ENCODE measurements at places on chromosomes 7 and 10. TPM values are rescaled to one million over a fixed set of nuclear protein-coding genes. Genes with fewer than 3 reads are reported as not detected.

Gene WNT8B
- 0.29 TPM for total RNA-seq

Gene PCDH15
- 1.3 TPM for total RNA-seq

Gene SLC26A4
- total RNA-seq: not detected

Gene TRIM4
- 13.0 TPM for total RNA-seq

Gene FAM25C
- total RNA-seq: not detected

DNA sequence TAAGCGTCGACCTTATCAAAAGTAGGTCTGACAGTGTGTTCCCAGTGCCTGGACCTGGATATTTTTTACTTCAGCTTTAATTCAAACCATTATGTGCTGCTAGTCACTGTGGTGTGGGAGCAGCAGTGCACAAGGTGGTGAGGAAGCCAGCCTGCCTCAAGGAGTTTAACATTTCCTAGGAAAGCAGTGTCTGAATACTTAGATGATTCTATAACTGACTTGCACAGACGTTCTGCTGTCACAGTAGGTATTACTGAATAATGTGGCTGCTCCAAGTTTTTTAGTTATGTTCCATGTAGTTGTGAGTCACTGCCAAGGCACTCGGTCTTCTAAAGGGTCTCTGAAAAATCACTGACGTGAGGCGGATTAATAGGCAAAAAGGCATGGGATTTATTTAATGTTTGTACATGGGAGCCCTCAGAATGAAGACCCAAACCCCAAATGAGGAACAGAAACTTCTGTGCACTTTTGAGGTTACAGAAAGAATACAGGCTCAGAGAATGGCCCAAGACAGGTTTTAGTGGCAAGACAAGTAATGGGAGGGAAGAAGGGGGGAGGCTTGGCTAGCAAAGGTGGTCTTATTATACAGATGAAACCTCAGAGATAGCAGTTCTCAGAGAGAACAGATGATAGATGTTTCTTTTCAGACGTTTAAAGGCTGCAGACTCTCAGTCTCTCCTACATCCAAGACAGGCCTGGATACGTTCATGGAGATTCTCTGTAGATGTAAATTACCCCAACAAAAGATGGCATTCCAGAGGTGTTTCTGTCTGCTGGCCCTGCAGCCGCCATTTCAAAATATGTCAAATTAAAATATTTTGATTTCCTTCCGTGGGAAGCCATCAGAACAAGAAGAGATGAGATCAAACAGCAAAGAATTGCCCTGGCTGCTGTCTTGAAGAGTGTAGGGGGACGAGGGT lies 209.3 kb downstream of the SDK1 start:
- peaks cover 7% of the 10 kb centered on the region for H3K36me3 ChIP-seq
- DNase-seq: no peak
- H3K4me3 ChIP-seq: no peak overlapping the region

DNA sequence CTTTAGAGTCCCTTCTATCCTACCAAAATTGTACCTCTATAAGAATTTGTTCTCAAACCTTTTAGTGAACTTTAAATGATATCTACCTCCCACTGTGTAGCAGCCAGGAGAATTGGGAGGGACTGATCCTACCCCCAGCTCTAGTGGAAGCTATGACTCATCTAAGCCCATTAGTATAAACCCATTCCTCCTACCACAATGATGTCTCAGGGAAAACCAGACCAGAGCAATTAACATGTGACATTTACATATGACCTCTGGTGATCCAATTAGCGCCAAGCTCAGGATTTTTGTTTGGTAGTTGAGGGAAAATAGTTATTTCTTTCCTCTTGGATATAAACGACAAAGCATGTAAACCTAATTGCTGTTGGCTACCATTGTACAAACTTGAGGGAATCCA lies 33.1 kb upstream of the R3HCC1L start:
- no peak overlapping the region for H3K4me3 ChIP-seq
- H3K4me1 ChIP-seq: peaks cover 23% of the 10 kb centered on the region
- no peaks in the 10 kb centered on the region for H3K36me3 ChIP-seq
- peaks cover 21% of the 10 kb centered on the region for H3K27me3 ChIP-seq

GRCh38 chr10:23106331-23107072 lies 11.1 kb downstream of the MSRB2 start:
- H3K36me3 ChIP-seq: peaks cover 46% of the 10 kb centered on the region
- peaks cover 5% of the 10 kb centered on the region for H3K4me1 ChIP-seq
- no peak overlapping the region for H3K4me3 ChIP-seq
- no peak overlapping the region for H3K27ac ChIP-seq
- no peak for DNase-seq

GRCh38 chr7:6636741-6637543 lies at the start of gene ZNF316:
Gene ZNF316 (plus strand): TSS chr7:6637318. CDS start chr7:6642410, 5,092 bp downstream.
- H3K4me3 ChIP-seq: peak within 1 kb of the TSS; percentile 90
- peak within 1 kb of the TSS; percentile 55 for H3K27ac ChIP-seq
- DNase-seq: no peak
- H3K4me1 ChIP-seq: peaks cover 17% of the 10 kb centered on the region

DNA sequence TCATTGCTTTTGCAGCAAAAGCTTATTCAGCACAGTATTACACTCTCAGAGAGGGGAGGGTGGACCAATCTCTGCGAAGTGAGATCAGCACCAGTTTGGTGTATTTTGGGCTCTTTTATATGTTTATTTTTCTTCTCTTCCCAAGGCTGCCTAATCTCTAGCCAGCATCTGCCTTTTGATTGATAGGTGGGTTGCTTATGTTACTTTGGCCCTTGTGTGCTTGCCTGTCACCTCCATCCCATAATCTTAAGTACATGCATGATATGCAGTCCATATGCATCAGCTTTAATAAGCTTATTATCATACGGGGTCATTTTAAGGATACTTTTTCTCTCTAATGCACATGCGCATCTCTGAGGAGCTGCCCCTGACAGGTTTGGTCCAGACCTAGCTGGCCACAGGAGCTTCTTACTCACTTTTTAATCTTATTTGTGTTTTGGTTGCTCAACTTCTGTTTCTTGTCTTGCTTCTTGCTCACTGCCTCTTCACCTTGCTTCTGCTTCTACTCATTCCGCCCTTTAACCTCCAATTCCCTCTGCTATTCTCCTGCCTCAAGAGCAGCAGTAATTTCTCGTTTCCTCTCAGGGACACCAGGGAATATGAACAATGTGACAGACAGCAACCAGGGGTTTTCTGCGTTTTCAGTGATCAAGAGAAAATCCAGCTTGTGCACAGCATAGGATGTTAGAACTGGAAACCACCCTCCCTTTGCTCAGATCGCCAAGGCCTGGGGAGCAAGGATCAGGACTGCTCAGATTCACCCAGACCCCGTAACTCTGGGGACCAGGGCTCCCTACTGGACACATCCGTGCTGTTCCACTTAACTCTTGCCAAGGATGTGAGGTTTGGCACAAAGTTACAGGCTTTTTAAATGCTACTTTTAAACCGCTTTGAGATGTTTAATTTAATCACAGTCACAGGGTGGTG lies 10.0 kb downstream of the RGR start:
- H3K4me3 ChIP-seq: no peak overlapping the region
- H3K27ac ChIP-seq: no peak overlapping the region
- H3K4me1 ChIP-seq: no peaks in the 10 kb centered on the region
- DNase-seq: no peak
- H3K27me3 ChIP-seq: peaks cover 24% of the 10 kb centered on the region

DNA sequence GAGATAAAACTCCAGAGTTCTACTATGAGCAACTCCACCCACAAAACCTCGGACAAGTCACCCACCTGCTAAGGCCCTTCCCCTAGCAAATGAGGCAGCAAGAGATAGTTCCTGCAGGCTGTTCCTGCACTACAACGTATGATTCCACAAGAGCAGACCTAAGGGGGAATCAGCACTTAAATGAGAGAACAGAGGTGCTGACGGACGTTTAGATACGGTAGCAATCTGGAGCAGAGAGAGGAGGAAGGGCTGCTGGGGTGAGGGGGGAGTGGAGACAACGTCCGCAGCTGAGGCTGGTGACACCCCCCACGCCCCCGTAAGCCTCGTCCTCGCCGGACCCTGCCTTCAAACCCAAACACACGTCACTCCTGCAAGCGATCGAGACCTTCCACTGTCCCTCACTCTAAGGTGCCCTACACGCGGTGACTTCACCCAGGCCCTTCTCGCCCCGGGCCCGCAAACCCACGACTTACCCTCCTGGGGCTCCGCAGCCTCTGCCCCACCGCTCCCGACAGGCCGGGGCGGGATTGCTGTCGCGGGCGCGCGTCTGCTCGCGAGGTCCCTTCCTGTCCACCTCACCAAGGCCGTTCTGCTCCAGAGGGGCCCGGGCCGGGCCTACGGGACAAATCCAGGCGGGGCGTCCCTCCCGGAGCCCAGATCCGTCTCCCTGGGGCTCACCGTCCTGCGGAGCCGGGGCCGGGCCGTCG lies 635 bp downstream of the ZNF12 start:
- peaks cover 11% of the 10 kb centered on the region for H3K27me3 ChIP-seq
- peaks cover 38% of the 10 kb centered on the region for H3K36me3 ChIP-seq
- peak overlapping the region; percentile 94 for H3K27ac ChIP-seq
- peak; percentile 70 for DNase-seq

DNA sequence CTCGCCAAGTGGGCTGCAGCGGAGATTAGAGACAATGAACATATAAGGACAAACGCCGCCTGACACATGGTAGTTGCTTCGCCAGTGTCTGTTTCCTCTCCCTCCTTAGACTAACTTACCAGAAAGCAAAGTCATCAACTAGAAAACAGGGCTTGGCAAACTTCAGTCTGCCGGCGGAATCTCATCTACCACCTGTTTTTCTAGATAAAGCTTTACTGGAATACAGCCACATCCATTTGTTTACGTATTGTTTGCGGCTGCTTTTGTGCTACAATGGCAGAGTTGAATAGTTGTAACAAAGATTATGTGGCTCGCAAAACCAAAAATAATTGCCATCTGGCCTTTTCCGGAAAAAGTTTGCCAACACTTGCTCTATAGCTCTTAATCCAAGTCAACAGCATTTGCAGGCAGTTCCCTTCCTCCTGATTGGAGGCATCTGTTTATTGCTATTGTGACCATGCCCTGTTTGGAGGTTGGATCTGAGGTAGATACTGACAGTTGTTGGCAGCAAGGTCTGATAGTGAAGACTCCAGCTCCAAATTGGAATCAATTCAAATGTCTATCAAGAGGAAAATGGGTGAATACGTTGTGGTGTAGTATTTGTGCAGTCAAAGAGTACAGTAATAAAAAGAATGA lies 260.6 kb downstream of the POU6F2 start:
- no peak overlapping the region for H3K4me3 ChIP-seq
- H3K27me3 ChIP-seq: no peaks in the 10 kb centered on the region

DNA sequence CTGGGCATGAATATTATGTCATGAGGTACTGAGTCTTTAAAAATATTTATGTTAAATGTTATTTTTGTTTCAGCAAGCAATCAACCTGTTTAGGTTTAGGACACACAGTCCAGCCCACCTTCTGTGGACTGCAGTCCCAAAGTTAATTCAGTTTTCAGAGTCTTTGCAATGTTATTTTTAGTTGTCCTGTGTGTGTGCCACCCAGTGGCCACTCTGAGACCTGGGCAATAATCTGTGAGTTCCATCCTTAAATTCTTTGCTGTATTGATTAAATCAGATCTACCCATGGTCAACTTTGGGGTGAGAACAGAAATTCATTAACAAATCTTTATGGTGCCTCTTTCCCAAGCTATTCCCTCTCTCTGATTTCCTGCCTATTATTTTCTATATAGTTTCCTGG lies 415.1 kb downstream of the CCSER2 start:
- H3K36me3 ChIP-seq: no peaks in the 10 kb centered on the region
- H3K4me1 ChIP-seq: no peaks in the 10 kb centered on the region
- H3K4me3 ChIP-seq: no peak overlapping the region

DNA sequence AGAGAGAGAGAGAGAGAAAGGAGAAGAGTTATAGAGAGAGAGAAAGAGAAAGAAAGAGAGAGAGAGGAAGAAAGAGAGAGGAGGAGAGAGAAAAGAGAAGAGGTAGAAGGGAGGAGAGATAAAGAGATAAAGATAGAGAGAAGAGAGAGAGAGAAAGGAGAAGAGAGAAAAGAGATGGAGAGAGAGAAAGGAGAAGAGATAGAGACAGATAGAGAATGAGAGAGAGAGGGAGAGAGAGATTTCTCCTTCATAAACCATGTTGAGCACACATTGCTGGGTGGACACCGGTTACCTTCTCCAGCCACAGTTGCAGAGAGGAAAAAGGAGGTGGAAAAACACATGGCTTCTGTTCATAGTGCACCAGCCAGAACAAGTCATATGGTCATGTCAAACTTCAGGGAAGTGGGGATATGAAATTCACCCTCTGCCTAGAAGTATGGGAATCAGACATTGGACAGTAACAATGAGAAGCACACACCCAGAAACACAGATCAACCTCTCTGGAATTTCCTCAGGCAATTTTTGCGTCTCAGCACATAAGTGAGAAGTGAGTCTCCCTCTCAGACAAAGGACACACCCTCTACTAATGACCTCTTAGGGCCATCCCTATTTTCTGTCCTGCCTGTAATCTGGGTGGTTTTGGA lies 172.5 kb upstream of the SVIL start:
- no peaks in the 10 kb centered on the region for H3K27me3 ChIP-seq
- no peak for DNase-seq
- H3K4me1 ChIP-seq: peaks cover 37% of the 10 kb centered on the region
- H3K27ac ChIP-seq: peak overlapping the region; percentile 91
- peak overlapping the region; percentile 24 for H3K4me3 ChIP-seq
- no peaks in the 10 kb centered on the region for H3K36me3 ChIP-seq

- peaks cover 9% of the 10 kb centered on the region for H3K27me3 ChIP-seq
- no peak overlapping the region for H3K27ac ChIP-seq
- no peak for DNase-seq
- no peaks in the 10 kb centered on the region for H3K4me1 ChIP-seq
Observed at GRCh38 chr10:33993917-33994316, 659.5 kb upstream of the NRP1 start.

- peaks cover 15% of the 10 kb centered on the region for H3K27me3 ChIP-seq
- no peak for DNase-seq
- no peak overlapping the region for H3K4me3 ChIP-seq
- no peaks in the 10 kb centered on the region for H3K36me3 ChIP-seq
- H3K27ac ChIP-seq: no peak overlapping the region
Observed at GRCh38 chr10:116490028-116490662, 55.6 kb upstream of the PNLIP start.

- H3K27ac ChIP-seq: peak overlapping the region; percentile 10
- H3K4me3 ChIP-seq: no peak overlapping the region
- no peak for DNase-seq
- no peaks in the 10 kb centered on the region for H3K36me3 ChIP-seq
Observed at GRCh38 chr7:81684514-81685269, 85.2 kb downstream of the HGF start.

GRCh38 chr7:27115221-27116026 lies 12.9 kb upstream of the HOXA2 start:
- peak; percentile 73 for DNase-seq
- H3K4me1 ChIP-seq: peaks cover 28% of the 10 kb centered on the region
- H3K4me3 ChIP-seq: peak overlapping the region; percentile 91
- peaks cover 58% of the 10 kb centered on the region for H3K36me3 ChIP-seq

Data from type B pancreatic cell (in vitro differentiated cells).